GM04504 (cell line): ENCODE measurements at places on chromosomes 1 and 21.
A peak's percentile ranks its signal among the peaks of the same experiment; 100 is the strongest.

GRCh38 chr1:231236208-231236591 lies 4.8 kb upstream of the GNPAT start:
- no peak for DNase-seq

DNA sequence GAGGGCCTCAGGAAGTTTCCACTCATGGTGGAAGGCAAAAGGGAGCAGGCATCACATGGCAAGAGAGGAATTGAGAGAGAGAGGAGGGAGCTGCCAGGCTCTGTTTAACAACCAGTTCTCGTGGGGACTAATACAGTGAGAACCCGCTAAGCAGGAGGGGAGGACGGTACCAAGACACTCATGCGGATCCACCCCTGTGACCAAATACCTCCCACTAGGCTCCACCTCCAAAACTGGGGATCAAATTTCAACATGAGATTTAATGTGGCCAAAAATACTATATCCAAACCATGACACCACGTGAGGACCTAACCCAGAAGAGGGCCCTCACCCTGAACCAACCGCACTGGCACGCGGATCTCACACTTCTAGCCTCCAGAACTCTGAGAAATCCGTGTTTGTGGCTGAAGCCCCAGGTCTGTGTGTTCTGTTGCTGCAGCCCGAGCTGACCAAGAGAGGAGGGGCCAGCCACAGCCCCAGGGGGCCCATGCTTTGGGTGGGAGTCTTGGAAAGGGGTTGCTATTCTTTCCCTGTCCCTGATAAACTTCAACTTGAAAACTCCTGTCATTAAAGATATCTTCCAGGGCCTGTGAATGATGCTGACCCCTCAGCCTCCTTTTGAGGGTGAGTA lies 32.0 kb downstream of the TRIM67 start:
- no peak for DNase-seq

DNA sequence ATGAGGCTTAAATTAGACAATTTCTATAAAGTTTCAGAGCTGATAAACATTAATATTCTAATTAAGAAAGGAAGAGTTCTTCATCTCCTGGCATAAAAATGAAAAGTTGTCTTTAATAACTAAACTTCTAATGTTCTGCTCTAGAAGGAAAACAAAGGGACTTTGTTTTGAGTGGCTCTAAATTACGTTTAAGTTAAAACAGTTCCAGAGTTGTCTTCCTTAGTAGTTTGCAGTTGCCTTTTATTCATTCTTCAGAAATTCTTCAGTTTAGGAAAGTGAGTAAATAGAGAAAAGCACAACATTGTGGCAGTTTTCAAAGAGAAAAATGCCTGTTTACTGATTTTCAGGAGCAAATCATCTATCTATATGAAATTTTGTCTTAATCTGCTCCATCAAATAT lies 86.9 kb downstream of the TTC3 start:
- no peak for DNase-seq

- no peak for DNase-seq
These were observed 344.5 kb downstream of the RWDD3 start for GRCh38 chr1:95578462-95578861.

DNA sequence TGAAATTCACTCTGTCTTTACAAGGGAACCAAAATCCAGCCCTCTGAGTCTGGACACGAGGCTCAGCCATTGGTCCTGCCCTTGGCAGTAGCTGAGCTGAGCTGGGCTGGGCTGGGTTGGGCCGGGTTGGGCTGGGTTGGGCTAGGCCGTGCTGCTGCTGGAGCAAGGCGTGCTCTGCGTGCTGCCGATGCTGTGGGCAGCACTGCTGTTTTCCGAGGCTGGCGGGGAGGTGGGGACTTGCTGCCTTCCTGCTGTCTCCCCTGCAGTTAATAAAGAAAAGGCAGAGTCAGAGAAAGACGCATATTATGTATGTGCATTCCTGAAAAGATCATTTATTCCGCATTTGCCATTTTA lies 182.9 kb downstream of the CDC7 start:
- no peak for DNase-seq

DNA sequence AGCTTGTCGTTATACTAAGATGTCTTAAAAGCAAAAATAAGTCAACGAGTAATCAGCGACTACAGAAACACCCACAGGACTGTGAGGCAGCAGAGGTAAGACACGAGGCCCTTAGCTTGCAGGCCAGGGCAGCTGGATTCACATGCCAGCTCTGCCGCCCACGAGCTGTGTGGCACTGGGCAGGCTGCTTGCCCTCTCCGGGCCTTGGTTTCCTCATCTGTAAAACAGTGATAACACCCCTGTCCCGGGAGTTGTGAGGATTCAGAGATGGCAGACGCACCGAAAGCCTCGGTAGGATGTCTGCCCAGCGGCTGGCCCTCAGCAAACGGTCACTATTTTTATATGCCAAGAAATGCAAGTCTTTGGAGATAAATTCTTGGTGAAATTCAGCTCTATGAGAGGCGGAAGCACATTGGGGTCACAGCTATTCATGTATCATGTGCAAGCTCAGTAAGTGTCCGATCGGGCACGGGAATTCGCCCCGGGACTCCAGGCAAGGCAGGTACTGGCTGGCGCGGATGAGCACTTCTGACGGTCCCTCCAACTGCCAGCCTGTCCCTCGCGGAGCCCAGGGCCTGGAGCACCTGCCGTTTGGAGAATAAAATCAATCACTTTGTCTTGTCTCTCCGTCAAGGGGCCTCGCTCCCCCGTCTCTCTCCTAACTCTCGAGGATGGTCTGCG lies 1.1 kb downstream of the C2CD2 start:
- no peak for DNase-seq

DNA sequence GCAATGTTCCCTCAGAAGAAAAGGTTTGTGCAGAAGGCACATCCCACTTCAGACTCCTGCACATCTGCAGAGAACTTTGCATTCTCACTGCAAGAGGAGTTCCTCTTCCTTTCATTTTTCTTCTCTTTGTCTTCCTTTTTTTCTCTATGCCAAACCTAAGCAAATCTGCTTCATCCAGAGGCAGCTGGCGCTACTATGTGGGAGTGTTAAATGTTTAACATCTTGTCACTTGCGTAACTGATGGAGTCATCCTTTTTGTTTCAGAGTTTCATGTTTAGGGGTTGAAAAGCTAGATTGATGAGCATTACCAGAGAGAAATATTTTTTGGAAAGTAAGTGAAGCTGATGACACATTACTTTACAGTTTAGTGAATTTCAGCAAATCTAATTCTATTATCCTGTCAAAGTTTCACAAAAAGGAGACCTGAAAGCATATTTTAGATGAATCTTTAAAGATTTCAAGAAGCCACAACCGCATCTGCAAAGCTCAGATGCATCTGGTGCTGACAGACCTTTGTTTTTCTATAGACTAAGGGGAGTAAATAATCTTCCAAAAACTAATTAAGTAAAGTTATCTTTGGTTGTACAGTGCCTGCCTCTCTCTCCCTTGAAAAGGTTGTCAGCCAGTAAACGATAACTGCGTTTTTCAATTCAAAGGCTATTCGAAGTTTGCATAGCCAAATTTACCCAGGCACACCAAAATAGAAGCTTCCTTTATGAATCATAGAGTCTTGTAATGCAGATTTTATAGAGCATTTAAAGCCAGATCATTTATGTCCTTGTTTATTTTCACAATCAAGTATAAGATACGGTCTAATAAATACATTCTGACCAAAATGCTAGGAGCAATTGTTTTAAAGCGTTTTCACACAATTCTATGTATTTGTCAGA lies 1.2 kb upstream of the LRRC53 start:
- peak; percentile 10 for DNase-seq

GRCh38 chr1:39672551-39672947 lies 642 bp upstream of the NT5C1A start:
- DNase-seq: no peak

DNA sequence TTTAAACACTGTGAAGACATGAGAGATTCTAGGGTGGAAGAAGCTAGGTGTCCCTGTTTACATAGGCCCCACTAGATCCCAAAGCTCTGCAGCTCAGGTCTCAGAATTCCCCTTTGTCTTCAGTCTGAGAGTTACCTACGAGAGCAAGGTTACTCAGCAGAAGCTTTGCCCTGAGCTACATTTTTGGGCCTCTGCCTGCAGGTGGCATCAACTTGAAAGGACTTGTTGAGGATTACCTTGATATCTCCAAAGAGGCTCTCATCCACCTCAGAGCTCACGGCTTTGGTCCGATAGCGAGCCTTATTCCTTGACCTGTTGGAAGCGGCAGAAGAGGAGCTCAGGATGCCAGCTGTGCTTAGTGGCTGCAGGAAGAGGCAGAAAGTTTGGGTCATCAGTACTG lies 7.0 kb downstream of the CFAP45 start:
- DNase-seq: no peak

GRCh38 chr21:33578959-33579542 lies 9.4 kb downstream of the DONSON start:
- DNase-seq: peak; percentile 17

GRCh38 chr1:46130121-46130520 lies 2.3 kb downstream of the PIK3R3 start:
- no peak for DNase-seq

DNA sequence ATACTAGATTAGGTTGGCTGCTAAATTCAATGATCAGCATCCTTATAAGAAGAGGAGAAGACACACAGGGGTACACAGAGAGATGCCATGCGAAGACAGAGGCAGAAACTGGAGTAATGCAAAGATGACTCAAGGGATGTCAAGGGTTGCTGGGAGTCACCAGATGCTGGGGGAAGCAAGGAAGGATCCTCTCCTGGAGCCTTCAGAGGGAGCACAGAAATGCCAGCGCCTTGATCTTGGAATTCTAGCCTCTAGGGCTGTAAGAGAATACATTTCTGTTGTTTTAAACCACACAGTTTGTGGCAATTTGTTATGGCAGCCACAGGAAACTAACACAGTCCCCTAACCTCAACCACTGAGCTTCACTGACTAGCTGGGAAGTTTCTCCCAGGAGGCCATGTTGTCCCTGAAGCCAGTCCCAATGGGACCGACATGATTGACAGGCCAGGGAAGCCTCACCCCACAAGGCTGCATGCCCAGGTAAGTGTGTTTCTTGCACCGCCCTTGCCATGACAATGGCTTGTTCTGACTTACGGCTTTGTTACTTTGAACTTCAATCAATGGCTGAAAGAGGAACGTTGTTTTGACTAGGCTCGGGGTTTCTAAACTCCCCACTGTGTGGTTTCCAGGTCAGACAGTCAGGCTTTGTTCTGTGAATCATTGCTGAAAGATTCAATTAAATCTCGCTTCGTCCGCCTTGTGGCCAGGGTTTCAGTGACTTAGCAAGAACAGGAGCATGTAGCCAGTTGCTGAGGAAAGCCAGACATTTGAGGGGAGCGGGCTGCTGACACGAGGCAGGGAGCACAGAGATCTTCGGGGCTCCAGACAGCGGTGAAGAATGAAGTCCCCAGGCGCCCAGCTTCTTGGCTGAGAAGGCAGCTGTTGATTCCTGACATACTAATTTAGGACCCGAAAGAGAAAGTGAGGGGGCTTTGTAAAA lies 62.3 kb downstream of the RUNX1 start:
- no peak for DNase-seq

DNA sequence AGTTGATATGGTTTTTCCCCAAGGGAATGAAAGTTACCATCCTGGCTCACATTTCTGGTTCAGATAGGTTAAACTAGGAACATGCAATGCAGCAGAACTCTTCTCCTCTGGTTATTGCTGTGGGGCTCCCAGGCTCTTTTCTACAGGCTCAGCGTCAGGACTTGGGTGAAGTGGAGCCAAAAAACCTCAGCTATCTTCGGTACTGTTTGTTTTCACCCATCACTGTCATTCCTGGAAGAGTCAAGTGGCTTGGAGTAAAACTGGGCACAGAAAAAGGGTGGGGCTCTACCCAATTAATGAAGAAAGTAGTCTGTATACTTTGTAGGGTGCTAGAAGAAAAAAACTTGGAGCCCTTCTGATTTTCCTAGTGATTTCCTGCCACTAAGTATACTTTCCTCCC lies 9.4 kb downstream of the WNT2B start:
- DNase-seq: no peak

- DNase-seq: no peak
These were observed 11.0 kb upstream of the CTRC start for GRCh38 chr1:15427280-15427666.

DNA sequence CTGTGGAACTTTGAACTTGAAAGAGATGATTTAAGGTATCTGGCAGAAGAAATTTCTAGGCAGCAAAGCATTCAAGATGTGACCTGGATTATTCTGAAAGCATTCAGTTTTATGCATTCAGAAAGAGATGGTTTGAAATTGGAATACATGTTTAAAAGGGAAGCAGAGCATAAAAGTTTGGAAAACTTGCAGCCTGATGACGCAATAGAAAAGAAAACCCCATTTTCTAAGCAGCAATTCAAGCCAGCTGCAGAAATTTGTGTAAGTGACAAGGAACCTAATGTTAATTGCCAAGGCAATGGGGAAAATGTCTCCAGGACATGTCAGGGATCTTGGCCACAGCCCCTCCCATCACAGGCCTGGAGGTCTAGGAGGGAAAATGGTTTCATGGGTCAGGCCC lies 354.0 kb downstream of the ZNF326 start:
- no peak for DNase-seq

DNA sequence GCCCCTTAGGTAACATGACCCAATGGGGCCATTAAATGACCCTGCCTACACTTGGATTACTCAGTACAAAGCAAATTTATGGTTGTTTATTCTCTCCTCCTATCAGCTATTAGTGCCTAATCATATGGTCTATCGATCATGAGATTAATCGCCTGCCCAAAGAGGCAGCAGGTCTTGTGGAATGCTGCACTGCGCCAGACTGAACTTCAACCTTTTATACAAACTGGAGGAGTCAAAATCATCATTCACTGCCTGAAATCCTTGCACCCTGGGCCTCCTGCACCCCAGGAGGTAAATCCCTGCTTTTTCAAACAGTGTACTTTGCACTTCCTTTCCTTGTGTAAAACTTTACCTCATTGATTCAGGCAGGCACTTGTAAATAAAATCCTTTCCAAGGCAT lies 69.7 kb downstream of the NFIA start:
- no peak for DNase-seq

DNA sequence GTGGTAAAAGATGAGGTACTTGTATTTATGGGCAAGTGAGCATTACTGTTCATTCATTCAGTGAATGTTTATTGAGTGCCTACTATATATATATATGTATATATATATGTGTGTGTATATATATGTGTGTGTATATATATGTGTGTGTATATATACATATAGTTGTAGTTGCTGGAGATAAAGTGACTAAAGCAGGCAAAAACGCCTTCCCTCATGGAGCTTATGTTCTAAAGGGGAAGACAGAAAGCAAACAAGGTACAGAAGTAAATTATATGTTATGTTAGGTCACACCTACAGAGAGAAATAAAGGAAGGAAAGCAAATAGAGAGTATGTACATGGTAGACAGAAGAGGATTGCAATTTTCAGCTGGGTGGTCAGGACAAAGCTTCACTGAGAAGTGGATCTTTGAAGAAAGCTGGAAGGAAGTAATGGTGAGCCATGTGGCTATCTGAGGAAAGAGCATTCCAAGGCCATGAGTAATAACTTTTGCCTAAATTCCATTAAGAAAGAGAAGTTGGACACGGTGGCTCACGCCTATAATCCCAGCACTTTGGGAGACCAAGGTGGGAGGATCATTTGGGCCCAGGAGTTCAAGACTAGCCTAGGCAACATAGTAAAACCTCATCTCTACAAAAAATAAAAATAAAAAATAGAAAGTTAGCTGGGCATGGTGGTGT lies 33.5 kb upstream of the KLF17 start:
- peak; percentile 46 for DNase-seq

DNA sequence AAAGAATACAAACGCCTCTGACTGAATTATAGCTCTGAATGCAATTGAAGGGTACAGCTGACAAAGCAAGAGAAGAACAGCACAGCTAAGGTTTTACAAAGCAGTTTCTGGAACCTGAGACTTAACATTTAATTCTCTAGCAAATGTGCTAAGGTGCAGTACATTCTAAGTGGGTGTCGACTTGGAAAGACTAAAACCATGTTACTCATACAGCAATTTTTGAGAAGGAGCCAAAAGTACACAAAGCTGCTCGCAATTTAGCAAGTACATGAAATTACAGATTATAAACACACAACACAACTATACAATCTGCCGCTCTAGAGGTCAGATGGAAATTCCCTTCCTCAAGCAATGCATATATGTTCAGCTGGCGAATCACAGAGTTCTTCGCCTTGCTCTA lies 121.9 kb downstream of the TIAM1 start:
- no peak for DNase-seq
